Endothelial cell of umbilical vein (primary cell): ENCODE measurements at places on chromosomes 7 and 10. TPM values are rescaled to one million over a fixed set of nuclear protein-coding genes. Genes with fewer than 3 reads are reported as not detected.

The GDF10 gene
- total RNA-seq, result not detected in 2 replicates

The MPP7 gene
- 0.73 and 1.0 TPM in 2 replicates for total RNA-seq

The TET1 gene
- 1.3 and 1.5 TPM in 2 replicates for total RNA-seq

The TUBAL3 gene
- total RNA-seq, result not detected in 2 replicates

The SDK1 gene
- total RNA-seq, result 2.4 and 3.9 TPM in 2 replicates

The MMD2 gene
- total RNA-seq, result not detected in 2 replicates

The PTF1A gene
- total RNA-seq, result not detected in 2 replicates

The SEC31B gene
- total RNA-seq, result 11.1 and 12.5 TPM in 2 replicates

The PTEN gene
- total RNA-seq, result 75.3 and 76.9 TPM in 2 replicates

The RHOBTB1 gene
- total RNA-seq, result 31.0 and 31.3 TPM in 2 replicates

The RBM17 gene
- total RNA-seq, result 148 TPM in 2 replicates

The TMEM196 gene
- not detected in 2 replicates for total RNA-seq

The STEAP2 gene
- total RNA-seq, result 4.2 and 4.6 TPM in 2 replicates

The ZNF107 gene
- total RNA-seq, result 5.6 and 5.8 TPM in 2 replicates

The ZNF239 gene
- total RNA-seq, result 0.44 and 0.51 TPM in 2 replicates
